ENCODE measurements at places on chromosomes 13 and 19.

- no peak for DNase-seq
Measured at GRCh38 chr13:36509369-36509768, 77.1 kb downstream of the CCNA1 start.

GRCh38 chr19:16385296-16385695, 60.7 kb downstream of the KLF2 start:
- no peak for DNase-seq

- no peak for DNase-seq
Measured at GRCh38 chr13:52947921-52948373, 80.7 kb upstream of the OLFM4 start.

GRCh38 chr13:65965501-65965900, 1264.6 kb downstream of the PCDH9 start:
- no peak for DNase-seq

DNA sequence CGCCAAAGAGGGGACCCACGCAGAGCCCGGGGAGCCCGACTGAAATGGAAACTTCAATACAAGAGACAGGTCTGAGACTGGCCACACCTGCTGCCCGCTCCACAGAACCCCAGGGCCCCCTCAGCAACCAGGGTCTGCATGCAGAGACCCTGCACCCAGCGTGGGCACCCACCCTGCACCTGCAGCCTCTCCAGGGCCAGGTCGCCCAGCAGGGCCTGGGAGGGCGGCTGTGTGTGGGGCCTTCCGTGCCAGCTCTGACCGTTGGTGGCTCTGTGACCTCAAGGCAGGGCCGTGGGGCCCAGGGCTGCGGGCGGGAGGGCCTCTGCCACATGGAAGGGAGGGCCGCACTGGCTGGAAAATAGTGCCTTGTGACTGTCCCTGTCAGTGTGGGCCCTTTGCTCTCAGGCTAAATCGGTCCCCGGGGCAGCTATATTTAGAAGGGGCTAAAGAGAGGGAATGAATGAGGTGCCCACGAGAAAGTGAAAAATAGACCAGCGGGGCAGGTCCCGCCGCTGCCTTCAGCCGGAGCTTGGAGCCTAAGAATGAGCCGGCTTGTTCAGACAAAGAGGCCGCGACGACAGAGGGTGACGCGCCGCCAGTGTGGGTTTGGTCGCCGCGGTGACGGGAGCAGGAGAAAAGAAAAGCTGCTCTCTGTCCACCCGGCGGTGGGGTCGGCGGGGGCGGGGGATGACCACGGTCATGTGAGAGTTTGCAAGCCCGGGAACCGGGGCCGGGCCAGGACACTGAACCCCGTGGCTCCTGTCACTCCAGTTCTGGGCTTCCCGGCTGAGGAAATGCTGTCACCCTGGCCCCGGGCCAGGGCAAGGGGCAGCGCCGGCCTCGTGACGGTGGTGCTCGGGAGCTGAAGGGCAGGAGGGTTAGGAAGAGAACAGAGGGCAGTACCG, 70.5 kb downstream of the GADD45B start:
- DNase-seq = peak; percentile 63

- DNase-seq = no peak
Measured at GRCh38 chr13:24906268-24906667, 142.3 kb downstream of the RNF17 start.

DNA sequence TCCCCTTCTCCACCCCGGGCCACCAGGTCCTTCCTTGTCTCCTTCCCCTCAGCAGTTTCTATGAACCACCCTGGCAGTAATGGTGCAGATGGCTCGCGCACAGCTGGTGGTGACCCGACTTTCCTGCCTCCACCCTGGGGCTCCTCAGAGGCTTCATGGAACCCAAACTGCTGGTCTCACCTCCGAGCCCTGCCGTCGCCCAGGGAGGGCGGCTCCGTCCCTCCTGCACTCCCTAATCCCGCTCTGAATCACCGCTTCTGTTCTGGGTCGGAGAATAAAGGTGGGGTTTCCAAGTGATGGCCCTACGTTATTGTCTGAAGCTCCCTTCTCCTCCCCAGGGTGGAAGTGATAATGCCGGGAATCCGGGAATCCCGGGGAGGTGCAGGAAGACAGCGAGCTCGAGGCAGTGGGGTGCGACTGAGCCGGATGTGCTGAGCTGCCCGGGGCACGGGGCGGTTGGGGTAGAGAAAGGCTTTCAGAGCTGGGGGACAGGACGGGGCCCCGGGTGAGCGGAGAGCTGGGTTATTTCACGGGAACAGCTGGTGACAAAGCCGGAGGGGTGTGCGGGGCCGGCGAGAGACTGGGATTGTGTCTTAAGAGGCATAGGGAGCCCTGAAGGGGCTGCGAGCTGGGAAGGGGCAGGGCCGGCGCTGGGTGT, 711 bp downstream of the FUT2 start:
- no peak for DNase-seq

GRCh38 chr13:75329723-75330122, 152.2 kb downstream of the TBC1D4 start:
- no peak for DNase-seq

- DNase-seq = no peak
Measured at GRCh38 chr13:34747507-34747906, 194.6 kb upstream of the NBEA start.

DNA sequence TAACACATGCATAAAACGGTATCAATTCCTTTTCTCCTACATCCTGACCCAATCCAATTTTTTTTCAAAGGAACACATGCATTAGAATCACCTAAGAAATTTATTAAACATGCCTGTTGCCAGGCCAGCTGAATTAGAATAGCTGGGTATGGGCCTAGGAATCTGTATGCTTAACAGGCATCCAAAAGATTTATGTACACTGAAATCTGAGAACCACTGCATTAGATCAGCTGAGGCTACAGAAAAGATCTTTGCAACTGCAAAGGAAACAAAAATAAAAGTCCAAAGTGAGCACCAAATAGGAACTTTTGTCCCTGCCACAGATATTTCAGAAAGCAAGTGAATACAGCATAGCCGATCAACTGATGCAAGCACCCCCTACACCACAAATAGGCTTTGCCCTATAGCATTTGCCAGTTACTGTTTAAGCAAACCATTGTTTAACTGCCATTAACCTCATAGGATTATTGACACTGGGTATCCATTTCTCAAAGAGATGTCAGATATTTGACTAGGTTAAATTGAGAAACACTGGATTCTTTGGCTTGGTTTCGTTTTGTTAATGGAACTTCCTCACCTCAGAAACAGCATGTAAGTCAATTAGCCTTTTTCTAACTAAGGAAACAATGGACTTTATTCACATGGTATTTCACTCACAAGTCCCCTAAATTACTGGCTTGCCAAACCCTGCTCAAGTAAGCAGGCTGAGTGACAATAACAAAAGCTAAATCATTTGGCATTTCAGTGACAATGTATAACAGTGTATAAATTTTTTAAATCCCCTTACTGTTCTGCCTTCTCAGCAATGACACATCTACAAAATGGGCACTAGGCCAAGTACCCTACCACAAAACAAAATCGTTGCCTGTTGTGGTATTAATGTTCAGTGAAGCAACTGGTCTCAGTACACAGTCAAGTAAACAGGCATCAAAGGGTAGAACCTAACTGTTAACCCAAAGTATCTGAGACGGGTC, 67.8 kb downstream of the SUCLA2 start:
- DNase-seq = no peak

- no peak for DNase-seq
Measured at GRCh38 chr13:93723316-93723715, 496.7 kb downstream of the GPC6 start.

- DNase-seq = no peak
Measured at GRCh38 chr13:33606692-33607091, 211.3 kb upstream of the RFC3 start.

DNA sequence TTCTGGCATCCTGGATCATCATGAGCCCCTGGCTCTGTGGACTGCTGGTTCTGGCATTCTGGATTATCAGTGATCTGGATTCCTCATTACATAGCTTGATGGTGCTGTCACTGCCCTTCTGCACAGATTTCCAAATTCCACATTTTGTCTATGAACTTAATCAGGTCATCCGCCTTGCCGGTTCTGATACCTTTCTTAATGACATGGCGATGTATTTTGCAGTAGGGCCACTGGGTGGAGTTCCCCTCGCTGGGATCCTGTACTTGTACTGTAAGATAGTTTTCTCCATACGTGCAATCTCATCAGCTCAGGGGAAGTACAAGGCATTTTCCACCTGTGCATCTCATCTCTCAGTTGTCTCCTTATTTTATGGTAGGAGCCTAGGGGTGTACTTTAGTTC, 24.4 kb upstream of the OR7C2 start:
- DNase-seq = no peak

- no peak for DNase-seq
Measured at GRCh38 chr13:80877209-80877943, 536.5 kb upstream of the SPRY2 start.

DNA sequence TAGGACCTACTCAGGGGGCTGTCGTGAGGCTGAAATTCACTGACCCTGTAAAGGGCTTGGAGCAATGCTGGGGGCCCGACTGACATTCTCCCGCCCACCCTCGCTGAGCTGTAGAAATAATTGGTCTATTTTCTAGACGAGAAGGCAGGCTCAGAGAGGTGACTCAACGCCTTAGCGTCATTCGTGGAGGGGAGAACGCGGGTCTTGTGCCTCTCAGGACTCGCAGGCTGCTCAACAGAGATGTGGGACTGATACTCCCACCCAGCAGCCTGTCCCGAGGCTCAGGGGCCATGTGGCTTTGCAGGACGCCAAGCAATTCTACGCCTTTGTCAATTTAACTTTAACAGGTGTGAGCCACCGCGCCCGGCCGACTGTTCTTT, 23.6 kb upstream of the ASPDH start:
- DNase-seq = no peak

DNA sequence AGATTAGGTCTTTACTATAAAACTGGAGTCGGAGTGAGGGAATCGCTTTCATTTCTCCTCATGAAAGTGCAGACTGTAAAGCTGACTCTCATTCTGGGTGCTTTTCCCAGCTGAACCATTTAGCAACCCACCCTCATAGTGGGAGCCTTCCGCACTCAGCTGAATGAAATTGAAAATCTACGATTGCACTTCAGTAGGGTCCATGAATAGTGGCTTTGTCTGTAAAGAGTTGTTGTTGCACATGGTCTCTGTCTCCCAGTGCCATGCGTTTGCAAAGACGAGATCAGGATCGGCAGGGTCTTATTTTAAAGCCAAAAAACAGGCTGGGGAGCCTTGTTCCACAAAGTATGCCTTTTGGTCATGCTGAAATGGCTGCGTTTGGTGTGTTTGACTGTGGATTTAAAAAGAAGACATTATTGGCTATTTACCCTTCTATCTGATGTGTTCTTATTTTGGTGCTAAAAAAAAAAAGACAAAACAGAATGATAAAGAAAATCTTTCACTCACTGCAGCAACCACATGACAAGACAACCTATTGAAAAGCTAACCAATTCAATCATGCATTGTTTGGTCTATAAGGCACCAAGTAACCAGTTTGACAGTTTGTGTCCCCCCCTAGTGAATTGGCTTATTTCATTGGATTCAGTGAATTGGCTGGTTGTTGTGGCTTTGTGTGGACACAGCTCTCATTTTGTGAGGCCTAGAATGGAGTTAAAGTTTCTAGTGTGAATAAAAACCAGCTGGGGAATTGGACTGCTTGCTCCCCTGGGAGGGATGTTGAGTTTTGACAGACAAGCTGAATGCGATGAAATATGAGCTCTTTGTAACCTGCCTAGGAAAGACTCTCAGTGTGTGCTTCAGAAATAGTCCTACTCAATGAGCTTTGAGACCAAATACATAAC, 65.6 kb downstream of the ARHGAP35 start:
- DNase-seq = no peak

GRCh38 chr19:12720851-12721655, 2.7 kb downstream of the TNPO2 start:
- peak; percentile 50 for DNase-seq

GRCh38 chr13:29664591-29664990, 69.1 kb upstream of the SLC7A1 start:
- no peak for DNase-seq

DNA sequence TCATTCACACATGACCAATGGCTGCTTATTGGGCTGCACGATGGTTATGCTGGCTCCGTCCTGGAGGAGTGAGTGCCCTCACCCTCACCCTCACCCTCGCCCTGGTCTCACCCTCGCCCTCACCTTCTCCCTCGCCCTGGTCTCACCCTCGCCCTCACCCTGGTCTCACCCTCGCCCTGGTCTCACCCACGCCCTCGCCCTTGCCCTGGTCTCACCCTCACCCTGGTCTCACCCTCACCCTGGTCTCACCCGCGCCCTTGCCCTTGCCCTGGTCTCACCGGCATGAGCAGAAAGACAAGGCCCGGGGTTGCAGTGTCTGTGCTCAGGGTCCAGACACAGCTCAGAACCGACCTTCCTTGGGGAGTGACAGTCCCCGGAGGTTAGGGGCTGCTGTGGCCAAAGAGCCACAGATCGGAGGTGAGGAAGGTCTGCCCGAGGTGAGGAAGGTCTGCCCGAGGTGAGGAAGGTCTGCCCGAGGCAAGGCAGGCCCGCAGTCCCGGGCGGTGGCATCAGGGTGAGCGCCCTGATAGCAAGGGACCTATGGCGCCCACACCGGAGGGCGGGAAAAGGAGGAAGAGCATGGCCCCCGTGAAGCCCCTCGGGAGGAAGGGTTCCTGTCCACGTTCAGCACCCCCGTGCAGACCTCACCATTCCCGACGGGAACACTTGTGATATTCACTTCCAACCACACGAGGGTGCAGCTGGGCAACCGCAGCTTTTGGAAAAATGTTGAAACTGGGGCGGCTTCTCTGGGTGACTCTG, 65.6 kb downstream of the MCF2L start:
- peak; percentile 87 for DNase-seq

GRCh38 chr19:29546583-29547190, 20.9 kb downstream of the VSTM2B start:
- no peak for DNase-seq
